ENCODE measurements at places on chromosomes 7 and 10.

- DNase-seq, result no peak
Measured at GRCh38 chr10:92278996-92279696, 11.7 kb downstream of the CPEB3 start.

DNA sequence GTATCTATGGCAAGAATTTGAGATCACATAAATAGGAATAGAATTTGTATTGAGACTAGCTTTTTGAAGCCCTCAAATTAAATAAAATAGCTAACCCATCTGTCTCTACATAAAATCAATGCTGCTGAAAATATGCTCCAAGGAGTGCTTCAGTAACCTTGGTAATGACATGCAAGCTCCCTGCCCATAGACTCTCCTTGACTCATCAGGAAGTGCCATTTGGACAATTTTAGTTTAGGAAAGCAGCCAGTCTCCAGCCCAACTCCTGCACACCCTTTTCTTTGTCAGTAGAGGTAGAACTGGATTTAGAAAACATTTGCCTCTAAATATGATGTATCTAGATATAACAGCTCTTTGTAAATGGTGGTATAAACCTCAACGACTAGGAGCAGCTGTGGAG, 69.9 kb upstream of the PTPRZ1 start:
- DNase-seq, result no peak

- DNase-seq, result no peak
Measured at GRCh38 chr7:28748346-28748745, 209.8 kb downstream of the TRIL start.

DNA sequence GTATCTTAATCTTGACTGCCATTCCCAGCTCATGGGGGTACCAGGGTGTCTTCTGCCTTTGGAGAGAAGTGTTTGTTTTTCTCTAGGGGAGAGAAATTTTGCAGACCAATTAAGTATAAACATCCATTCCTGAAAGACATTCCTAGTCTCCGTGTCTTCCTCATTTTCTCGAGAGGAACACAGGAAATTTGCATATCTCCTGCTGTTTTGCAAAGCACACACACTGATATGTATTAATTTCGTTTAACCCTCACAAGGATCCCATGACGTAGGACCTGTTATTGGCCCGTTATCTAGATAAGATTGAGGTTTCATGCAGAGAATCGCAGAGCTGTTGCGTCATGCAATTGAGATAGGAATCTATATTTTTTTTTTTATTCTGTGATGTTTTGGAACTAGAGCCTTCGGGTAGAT, 944 bp downstream of the RHBDD2 start:
- DNase-seq, result no peak

DNA sequence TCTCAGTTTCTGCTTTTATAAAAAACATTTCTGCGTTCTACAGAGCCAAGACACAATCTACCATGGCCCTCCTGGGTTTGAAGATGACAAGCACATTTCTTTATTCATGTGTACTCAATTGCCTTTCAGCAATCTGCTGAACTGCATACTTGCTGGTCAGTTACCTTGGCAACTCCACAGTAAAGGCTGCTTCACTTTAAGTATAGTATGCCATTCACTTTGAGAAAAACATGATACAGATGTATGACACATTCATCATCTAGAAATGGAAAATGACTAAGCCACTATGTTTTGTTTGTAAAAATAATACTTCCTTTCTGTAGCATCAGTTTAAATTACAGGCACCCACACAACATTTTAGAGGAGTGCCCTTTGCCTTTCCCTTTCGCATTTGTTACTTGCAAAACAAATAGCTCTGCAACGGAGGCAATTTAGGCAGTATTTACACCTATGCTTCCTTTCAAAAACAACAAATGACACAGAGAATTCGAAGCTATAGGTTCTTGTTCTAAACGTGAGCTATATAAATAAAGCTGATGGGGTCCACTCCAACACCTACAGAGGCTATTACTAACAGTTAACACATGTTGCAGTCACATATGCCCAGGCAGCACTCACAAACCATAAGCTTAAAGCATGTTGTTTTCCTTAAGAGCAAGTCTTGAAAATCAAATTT, 23.5 kb downstream of the SGCE start:
- peak; percentile 98 for DNase-seq
